ENCODE measurements at places on chromosomes 11 and 22.

DNA sequence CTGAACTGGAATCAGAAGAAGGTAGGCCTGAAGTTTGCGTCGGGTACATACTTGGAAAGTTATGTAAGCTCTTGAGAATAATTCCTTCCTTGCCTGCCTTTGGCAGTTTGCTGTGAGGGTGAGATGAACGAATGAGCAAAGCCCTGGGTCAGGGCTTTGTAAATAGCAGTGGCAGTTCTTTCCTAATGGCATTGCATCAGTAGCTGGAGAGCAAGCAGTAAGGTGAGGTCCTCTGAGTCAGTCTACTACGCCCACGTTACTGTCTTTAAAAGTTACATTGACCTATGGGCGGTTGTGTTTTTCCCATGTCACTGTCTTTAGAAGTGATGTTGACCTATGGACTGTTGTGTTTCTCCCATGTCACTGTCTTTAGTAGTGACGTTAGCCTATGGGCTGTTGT is 179.1 kb upstream of the E2F8 start:
- no peak for DNase-seq

- DNase-seq = no peak
These were observed 325.7 kb downstream of the SHANK2 start for GRCh38 chr11:70926543-70927201.

- peak; percentile 60 for DNase-seq
These were observed 283.3 kb upstream of the ARHGAP42 start for GRCh38 chr11:100403816-100404215.

DNA sequence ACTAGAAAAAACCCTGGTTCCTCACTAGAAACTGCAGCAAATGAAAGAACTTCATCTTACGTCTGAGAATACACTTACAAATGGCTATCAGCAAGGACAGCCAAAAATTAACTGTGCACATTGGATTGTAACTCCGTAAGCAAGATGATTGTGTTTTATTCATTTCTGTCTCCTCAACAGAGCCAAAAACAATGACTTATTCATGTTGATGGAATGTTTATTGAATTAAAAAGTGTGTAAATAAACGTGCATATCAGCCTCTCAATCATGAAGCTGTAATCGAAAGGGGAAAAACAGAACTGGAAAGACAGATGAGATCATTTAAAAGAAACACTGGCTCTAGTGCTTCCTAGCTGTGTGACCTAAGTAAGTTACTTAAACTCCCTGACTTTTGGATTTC is 307.5 kb upstream of the ZC3H12C start:
- no peak for DNase-seq

DNA sequence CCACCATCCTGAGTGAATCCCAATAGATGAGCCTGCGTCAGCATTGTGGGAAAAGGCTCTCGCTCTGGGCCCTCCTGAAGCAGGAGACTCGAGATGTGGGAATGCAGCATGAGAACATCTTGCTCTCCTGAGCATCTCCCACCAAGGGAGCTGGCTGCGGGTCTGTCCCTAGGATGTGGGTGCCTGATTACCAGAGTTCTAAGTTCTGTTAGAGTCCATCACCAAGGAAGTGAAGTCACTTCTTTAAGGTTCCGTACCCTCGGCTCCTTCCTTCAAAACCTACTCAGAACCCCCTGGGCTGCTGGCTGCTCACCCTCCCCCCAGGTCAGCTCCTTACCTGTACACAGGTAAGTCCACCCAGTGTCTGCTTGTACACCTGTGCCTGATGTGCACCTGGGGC is 100.5 kb upstream of the IGLL5 start:
- DNase-seq = no peak

DNA sequence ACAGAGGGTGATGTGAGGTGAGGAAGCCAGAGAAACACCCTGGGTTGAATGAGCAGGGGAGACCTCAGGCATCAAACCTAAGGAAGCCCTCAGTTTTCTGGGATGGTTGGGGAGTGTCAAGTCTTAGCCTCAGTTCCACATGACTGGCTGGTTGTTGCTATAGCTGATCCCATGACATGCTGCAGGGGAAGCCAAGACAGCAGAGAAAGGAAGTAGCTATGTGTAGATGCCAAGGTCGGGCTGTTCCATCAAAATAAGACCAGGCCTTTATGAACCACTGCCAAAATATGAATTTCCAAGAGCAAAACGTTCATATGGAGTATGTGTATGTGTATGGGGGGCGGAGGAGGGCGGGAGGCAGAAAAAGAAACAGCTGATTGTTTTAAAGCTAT is 11.6 kb downstream of the CD59 start:
- no peak for DNase-seq
